ENCODE measurements at places on chromosomes 2 and 18.
A peak's percentile ranks its signal among the peaks of the same experiment; 100 is the strongest.

DNA sequence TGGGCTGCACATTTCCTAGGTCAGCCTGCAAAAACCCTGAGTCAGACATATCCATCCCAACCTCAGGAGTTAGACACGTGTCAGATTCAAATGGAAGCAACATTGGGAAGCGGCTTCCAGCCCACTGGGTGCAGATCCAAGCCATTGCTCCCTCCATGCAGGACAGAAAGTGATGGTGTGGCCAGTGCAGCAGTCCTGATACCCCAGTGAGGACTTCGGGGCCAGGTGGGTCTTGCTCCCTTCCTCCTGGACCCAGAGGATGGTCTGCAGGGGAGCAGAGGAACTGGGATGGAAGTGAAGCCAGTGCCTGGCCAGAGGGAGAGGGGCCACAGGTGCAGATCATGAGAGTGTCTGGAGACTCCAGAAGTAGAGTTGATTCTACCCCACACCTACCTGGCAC is 252.0 kb downstream of the FAM210A start:
- DNase-seq = no peak

- peak; percentile 56 for DNase-seq
Measured at GRCh38 chr2:195559431-195559914, 97.6 kb upstream of the SLC39A10 start.

DNA sequence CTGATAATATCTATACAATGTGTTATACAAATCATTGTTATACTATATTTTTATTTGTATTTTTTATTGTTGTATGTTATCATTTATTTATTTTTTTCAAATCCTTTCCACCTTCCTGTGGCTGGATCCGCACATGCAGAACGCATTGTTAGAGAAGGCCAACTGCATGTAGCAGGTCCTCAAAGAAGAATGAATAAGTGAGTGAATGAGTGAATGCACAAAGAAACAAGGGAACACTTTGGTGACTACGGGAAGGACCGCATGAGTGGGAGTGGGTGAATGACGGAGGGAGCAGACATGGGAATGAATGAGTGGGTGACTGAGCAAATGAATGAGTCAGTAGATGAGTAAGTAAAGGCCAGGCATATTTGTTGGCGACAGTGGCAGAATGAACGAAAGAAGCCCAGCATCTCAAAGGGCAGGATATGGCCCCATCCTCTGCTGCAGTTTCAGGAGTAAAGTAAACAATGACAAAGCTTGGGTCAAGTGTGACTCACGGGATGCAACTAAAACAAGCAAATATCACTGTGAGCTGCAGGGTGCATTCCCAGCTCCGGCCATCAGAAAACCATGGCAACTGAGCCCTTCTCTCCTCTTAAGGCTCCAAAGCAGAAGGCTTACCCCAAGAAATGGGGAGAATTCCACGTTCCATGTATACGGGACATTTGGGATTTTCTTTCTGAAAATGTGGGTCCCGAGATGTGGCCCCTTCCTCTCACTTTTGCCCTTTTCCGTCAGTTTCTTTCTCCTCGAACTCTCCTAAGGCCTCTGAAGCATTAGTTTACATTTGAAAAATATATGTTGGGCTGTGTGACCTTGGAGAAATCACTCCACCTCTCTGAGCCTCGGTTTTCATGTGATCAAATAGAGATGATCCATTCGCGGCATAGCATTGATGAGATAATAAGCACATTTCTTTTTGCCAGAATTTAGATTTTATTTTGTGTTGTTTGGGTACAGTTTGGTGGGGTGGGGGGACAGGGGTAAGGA is 24.5 kb downstream of the KCNF1 start:
- DNase-seq = no peak

GRCh38 chr2:104846786-104847585 is 6.9 kb upstream of the POU3F3 start:
- DNase-seq = no peak

DNA sequence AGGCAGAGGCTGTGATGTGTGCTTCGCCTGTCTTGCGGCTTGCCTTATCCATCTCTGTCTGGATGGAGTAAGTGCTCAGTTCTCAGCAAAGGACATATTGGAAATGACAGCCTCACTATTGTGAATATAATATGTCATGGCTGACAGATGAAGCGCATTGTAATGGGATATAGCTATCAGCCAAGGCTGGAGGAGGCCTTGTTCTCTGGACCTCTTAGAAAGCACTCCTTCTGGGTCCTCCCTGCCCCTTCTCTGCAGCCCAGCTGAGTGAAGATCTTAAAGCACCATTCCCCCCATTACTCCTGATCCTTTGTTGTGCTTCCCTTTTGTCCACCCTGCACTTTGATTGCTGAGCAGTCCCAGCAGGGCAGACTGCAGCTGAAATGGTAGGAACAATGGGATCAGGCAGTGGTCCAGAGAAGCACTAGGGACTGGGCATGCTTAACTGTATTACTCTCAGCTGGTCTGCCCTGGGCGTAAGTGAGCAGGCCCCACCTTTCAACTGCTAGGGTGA is 265.3 kb downstream of the SETBP1 start:
- DNase-seq = no peak
